ENCODE measurements at places on chromosomes 12 and 14. TPM values are rescaled to one million over a fixed set of nuclear protein-coding genes. Genes with fewer than 3 reads are reported as not detected.
A peak's percentile ranks its signal among the peaks of the same experiment; 100 is the strongest.

DNA sequence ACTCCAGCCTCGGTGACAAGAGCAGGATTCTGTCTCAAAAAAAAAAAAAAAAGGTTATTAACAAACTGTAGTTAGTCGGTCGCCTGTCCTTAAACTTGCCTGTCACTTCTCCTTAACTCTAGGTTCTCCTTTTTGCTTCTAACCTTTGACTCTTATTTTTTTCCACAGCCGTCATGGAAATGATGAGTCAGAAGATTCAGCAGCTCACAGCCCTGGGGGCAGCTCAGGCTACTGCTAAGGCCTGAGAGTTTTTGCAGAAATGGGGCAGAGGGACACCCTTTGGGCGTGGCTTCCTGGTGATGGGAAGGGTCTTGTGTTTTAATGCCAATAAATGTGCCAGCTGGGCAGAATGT is 418 bp upstream of the MYG1 start:
- DNase-seq, result peak; percentile 19

- no peak for DNase-seq
Measured at GRCh38 chr12:121240484-121241101, 30.7 kb downstream of the P2RX4 start.

- DNase-seq, result no peak
Measured at GRCh38 chr14:27881646-27882045, 884.9 kb upstream of the FOXG1 start.

- DNase-seq, result no peak
Measured at GRCh38 chr12:10501030-10501429, 4.7 kb upstream of the EIF2S3B start.

DNA sequence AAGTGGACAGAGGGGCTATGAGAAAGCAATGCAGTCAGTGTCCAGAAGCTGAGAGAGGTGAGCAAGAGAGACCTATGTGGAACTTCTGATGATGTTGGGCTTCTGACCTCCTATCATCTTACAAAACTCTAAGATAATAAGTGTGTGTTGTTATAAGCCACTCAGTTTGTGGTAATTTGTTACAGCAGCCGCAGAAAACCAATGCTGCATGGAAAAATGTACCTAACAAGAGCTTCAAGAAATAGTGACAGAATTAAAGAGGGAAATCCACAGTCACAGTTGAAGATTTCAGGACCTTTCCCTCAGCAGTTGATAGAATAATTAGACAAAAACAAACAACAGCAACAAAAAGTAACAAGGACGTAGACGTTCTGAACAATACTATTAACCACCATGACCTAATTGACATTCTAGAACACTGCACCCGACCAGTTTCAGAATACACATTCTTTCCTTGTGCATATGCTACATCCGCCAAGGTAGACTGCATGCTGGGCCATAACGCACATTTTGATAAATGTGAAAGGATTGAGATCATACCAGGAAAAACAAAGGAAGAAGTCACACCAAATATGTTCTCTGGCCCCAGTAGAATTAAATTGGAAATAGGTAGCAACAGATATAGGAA is 1.8 kb upstream of the EVL start:
- DNase-seq, result no peak

DNA sequence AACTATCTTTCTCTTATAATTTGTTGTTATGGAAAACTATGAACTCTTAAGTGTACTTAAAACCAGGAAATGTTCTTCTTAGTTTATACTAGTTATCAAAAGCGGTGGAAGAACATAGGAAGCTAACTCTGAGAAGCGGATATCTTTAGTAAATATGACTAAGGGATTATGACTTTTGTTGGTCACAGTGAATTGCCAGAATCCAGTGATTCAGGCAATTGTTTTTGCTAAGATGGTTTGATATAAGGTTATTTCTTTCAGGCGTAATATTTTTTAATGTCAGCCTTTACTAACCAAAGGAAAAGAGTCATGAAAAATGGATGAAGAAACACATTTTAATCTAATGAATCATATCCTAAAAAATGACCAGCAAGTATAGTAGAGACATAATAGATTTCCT is 473.5 kb downstream of the FOXG1 start:
- DNase-seq, result peak; percentile 80

ACADS gene
- 11.9 TPM for polyA plus RNA-seq

DNA sequence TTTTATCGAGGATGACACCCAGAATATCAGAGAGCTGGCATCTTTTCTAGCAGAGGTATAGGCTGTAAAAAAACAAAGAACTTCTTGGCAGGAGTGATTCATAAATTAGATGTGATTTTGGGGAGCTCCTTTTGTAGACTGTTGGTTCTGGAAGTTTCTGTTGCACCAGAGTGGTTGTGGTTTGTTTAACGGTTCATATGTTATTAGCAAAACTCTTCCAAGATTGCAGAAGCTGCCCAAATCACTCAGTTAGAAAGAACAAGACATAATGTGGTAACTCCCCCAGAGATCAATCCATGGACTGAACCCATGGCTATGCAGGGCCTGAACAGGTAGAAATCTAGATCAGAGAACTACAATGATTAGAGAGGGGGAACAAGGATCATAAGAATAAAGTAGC is 6.7 kb upstream of the RNASE10 start:
- DNase-seq, result no peak

KRT6C gene
- polyA plus RNA-seq, result not detected

DNA sequence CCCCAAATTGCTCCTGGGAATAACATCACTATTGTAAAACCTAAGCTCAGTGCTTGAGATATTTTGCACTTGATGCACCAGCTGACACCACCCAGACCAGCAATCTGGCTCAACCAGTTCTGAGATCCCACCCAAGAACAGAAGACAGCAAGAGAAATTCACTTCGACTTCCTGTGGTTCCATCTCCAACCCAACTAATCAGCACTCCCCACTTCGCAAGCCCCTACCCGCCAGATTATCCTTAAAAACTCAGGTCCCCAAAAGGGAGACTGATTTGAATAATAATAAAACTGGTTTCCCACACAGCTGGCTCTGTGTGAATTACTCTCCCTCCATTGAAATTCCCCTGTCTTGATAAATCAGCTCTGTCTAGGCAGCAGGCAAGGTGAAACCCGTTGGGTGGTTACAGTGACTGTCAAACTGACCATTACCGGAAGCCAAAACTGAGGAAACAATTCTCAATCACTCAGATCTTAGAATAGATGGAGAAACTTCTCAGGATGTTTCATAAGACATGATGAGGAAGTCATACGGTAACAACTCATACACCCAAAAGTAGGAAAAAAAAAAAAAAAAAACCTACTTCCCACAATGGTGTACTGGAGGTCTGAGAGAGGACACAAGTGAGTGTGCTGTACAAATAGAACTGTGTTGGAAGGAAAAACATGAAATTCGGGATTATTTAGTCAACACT is 92.4 kb downstream of the TMTC1 start:
- DNase-seq, result no peak

INSM2 gene
- polyA plus RNA-seq, result not detected

Data from BJ (cell line).